CD8-positive, alpha-beta T cell (primary cell): ENCODE measurements at places on chromosomes 7 and 10.

GRCh38 chr7:77565917-77566316, 28.8 kb downstream of the PTPN12 start:
- no peak for DNase-seq

DNA sequence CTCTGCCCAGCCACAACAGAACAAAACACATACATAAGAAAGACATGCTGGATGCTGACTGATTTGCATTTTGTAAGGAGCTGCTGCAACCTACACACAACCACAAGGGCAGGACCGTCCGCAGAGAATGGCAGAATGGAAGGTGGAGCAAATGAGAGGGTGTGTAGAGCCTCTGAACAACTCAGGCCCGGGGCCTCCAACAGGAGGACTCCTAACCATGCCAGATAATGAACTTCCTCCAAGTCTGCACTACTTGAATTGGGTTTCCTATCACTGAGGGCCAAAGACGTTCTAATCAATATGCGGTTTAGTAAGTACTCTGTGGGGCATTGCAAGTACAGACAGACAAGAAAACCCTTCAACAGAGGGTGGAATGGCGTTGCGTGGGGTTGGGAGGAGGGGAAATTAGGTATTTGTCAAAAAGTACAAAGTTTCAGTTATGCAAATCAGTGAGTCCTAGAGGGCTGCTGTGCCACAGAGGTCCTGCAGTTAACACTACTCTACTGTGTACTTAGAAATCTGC, 14.6 kb downstream of the VOPP1 start:
- no peak for DNase-seq

- DNase-seq = no peak
Measured at GRCh38 chr7:48085433-48085791, 3.7 kb upstream of the UPP1 start.

DNA sequence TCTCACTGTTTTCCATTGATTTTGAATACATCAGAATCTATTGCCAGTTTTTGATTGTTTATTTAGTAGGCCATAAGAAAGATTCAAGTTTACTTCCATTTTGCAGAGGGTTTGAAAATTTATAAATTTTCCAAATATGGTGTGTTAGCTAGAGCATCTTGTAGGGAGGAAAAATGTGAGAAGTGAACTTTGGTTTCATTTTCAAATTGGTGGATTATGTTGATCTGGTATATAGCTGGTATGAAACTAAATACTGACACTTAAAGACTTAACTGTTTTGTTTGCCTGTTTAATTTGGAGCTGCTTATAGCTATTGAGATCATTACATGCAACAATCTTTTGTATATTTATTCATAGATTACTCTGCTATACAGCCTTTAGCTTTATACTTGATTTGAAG, 108.1 kb downstream of the ADAM22 start:
- DNase-seq = no peak

- DNase-seq = no peak
Measured at GRCh38 chr7:129615018-129615417, 3.5 kb downstream of the NRF1 start.

DNA sequence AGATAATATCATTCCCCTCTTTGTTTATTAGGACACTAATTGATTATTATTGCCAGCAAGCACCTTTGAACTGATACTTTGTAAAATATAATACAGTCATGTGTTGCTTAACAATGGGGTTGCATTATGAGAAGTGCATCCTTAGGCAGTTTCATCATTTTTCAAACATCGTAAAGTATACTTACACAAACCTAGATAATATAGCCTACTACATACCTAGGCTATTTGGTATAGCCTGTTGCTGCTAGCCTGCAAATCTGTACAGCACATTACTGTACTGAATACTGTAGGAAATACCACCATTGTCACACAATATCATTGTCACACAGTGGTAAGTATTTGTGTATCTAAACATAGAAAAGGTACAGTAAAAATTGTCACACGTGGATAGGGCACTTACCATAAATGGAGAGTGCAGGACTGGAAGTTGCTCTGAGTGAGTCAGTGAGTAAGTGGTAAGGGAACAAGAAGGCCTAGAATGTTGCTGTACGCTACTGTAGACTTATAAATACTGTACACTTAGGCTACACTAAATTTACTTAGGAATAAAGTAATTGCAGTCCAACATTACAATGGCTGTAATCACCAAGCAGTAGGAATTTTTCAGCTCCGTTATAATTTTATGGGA, 70.7 kb downstream of the LCOR start:
- no peak for DNase-seq

GRCh38 chr7:33578166-33578565, 327.2 kb upstream of the BMPER start:
- no peak for DNase-seq

- DNase-seq = no peak
Measured at GRCh38 chr10:8369666-8370065, 315.2 kb downstream of the GATA3 start.

DNA sequence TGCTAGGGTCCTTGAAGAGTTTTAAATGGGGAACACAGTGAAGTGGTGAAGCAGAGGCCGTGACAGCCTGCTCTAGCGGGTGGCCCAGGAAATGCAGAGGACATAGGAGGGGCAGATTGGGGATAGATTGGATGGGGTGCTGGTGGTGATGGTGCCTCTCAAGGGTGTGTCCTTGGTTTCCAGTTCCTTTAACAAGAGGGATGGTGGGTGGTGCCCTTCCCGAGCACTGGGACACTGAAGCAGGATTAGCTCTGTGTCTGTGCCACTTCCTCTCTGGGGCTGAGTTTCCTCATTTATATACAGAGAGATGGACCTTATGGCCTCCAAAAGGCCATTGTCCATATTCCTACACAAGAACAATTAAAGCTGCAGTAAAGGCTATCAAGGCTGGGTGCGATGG, 285.5 kb downstream of the TCF7L2 start:
- DNase-seq = no peak

DNA sequence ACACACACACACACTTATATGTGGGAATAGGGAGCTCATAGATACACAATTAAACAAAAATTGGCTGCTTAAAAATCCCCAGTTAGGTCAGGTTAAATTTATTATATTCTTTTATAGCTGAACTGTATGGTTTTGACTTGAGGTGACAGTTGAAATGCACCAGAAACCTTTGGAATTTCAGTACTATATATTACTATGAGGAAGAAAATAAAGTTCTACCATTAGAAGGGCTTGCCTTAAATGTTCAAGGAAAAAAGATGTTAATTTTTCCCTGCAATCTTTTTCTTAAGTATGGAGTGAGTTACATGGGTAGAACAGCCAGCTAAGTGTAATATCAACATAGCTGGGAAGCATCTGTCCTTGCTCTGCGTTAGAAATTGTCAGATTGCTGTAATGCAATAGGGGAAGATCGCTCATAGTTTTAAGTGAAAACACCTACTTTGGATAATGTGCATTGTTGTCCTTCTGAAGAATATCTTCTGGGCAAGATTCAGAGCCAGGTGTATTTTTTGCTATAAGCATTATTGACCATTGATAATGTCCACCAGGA, 415.8 kb upstream of the MKI67 start:
- no peak for DNase-seq

DNA sequence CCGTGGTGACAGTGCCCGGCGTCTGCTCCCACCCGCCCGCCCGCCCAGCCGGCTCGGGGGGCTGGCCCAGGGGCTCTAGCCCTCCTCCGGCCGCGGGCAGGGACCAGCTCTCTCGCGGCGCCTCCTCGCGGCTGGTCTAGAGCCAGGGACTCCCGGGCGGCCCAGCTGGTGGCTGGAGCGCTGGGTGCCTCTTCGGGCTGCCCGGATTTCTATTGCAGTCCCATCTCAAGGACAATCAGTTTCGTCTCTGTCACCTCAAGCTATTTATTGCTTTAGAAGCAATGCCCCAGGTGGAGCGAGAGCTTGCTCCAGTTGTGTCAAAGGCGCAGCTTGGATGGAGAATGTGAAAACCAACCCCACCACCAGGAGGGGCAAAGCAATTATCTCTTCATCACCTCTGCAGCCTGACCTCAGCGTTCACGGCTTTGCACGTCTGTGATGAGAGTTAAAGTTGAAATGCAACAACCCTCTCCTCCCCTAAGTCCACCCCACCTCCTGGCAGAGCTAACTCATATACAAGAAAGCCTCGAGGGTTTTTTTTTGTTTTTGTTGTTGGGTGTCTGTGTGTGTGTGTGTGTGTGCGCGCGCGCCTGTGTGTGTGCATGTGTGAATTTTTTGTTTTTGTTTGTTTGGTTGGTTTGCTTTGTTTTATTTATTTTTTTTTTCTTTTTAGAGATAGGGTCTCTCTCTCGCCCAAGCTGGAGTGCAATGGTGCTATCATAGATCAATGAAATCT, at the start of gene ITGA8:
Gene ITGA8, minus strand, starts transcription at position 24 of the 736 bp plus-strand sequence. CDS start 151 bp downstream, outside the sequence.
- DNase-seq = no peak

- peak; percentile 87 for DNase-seq
Measured at GRCh38 chr10:1048349-1048731, 579 bp downstream of the IDI1 start.

DNA sequence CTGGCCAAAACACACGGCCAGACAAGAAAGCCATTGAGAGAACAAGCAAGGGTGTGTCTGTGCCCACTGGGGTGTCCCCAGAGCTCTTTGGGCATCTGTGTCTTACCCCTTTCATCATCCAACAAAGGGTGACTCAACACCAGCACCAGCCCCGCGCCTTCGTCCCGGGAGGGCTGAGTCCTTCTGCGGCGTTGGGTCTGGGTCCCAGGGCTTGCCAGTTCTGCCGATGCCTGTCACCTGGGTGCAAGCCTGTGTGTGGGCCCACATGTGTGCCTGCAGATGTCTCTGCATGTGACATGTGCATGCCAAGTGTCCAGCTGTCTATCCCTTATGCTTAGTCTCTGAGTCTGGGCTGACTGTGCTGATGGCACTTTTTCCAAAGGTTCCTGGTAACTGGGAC, 24.4 kb upstream of the ELN start:
- no peak for DNase-seq

DNA sequence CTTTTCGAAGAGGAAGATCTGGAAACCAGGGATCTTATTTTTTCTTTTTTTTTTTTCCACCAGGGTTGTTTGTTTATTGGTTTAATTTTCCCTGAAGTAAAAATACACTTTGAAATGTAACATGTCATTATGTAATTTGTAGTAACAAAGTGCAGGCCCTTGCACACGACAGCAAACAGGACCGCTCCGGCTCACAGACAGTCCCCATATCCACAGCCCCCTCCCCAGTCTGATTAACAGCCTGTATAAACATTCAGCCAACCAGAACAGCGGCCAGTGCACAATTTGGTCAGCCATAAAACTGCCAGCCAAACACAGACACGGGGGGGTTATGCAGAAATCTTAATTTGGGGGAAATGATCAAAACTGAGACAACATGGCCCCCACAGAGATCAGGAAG, 431.6 kb upstream of the NPVF start:
- no peak for DNase-seq

- no peak for DNase-seq
Measured at GRCh38 chr10:124802313-124802675, 675 bp downstream of the ABRAXAS2 start.

- DNase-seq = no peak
Measured at GRCh38 chr10:69879634-69880257, 78.0 kb downstream of the COL13A1 start.

DNA sequence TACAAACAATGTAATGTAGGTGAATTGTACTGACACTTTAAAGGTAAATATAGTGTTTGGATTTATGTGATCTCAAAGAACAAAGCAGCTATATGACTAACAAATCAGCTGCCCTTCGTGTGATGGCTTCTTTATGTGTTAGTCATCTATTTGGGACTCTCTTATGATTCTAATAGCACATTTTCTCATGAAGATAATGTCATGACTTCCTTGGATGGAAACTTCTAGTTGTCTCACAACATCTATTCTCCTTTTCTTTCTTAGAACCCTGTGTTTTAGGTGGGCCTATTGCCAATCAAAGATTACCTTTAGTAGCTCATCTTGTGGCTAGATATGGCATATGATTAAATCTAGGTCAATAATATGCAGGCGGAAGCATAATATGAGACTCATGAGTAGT, 45.0 kb downstream of the TMEM106B start:
- no peak for DNase-seq

DNA sequence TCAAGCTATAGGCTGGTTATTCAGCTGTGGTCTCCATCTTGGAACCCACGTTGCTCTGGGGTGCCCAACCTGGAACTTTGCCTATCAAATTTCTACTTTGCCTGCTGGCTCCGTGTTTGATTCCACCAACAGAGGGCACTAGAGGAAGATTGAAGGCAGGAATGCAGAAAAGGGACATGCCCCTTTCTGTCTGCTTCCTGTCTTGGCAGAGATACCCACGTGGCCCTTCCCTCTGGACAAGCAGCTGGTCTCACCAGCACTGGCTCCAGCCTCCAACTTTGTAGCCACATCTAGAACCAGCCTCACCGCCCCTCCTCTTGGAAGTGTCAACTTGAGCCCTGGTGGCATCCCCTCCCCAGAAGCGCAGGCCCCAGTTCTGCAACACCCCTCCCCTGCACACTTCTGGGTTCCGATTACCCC, 52.1 kb upstream of the ZNF438 start:
- DNase-seq = peak; percentile 50
